Stimulated activated naive CD8-positive, alpha-beta T cell treated with anti-CD3 and anti-CD28 coated beads, Interleukin-15, Interleukin-2, amounts not matched to agents 100 U/mL and 50 U/mL, for 24 hours (primary cell): ENCODE measurements at places on chromosomes 4 and X.

GRCh38 chrX:44431194-44431593, 87.7 kb upstream of the EFHC2 start:
- DNase-seq: no peak

GRCh38 chrX:119398587-119398973, 556 bp upstream of the SLC25A43 start:
- DNase-seq: no peak

- DNase-seq: no peak
These were observed 87.0 kb upstream of the SCOC start for GRCh38 chr4:140286456-140286855.

DNA sequence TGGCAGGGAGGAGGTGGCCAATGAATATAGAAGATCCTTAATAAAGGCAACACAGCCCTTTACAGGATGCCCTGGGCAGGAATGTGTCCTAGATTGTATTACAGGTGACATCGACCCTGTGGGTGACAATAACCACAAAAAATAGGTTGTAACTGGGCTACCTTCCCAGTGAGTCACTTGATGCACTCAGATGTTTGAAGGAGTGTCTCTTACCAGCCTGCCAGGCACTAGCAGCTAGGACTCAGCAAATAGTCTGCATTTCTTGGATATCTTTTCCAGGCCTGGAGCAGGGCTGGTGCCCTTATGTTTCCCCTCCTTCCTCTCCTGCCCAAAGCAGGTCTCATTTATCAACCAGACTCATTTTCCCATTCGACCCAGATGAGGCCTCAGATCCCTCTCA, 50.9 kb upstream of the TMEM164 start:
- no peak for DNase-seq

- DNase-seq: peak; percentile 60
These were observed 46.3 kb downstream of the ATP10D start for GRCh38 chr4:47531241-47531953.

DNA sequence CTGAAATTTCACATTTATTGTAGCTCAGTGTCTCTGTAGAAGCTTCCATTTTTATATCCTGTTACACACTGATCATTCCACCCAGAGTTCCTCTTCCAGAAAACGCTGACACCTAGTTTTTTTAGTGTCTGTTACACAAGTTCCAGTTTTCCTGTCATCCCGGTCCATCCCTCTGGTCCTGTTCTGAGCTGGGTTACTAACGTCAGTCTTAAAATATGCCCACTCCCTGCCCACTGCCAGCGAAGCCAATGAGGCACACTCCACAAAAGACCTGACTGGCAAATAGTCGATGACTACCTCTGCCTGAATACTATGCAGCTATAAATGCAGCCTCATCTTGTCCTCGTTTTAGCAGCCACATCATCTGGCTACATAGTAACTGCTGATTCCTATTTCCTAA, 30.9 kb upstream of the DDX3X start:
- no peak for DNase-seq

DNA sequence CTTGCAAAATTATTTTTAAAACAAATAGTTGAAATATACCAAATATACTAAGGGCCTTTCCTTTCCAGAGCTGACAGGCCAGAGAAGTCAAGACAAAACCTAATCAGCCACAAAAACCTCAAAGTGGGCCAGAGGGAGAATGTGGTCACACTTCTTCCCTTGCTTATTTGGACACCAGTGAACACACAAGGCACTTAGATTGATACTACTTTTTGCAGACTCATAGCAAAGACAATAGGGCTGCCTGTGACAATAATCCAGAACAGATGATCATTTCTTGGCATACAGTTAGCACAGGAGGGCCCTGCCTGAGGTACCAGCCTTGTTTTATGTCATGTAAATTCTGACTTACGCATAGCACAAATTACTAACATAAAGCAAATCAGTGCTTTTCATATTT, 215.7 kb upstream of the NEIL3 start:
- DNase-seq: no peak

- DNase-seq: no peak
These were observed 9.6 kb downstream of the PPP3CA start for GRCh38 chr4:101337688-101338087.

DNA sequence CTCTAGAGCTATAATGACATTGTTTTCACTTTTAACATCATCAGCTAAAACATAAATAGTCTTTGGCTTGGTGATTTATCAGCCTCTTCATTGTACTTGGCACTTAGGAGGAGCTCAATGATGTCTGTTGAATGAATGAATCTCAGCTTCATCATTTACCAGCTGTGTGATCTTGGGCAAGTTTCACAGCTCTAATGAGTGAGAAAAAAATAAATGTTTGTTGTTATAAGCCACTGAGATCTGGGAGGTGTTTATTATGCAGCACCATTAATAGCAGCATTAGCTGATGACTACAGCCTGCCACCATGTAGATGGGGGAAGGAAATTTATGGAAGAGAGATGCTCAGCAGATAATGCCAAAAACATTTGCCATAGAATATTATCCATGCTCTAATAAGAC, 63.6 kb upstream of the C1QTNF7 start:
- DNase-seq: no peak

DNA sequence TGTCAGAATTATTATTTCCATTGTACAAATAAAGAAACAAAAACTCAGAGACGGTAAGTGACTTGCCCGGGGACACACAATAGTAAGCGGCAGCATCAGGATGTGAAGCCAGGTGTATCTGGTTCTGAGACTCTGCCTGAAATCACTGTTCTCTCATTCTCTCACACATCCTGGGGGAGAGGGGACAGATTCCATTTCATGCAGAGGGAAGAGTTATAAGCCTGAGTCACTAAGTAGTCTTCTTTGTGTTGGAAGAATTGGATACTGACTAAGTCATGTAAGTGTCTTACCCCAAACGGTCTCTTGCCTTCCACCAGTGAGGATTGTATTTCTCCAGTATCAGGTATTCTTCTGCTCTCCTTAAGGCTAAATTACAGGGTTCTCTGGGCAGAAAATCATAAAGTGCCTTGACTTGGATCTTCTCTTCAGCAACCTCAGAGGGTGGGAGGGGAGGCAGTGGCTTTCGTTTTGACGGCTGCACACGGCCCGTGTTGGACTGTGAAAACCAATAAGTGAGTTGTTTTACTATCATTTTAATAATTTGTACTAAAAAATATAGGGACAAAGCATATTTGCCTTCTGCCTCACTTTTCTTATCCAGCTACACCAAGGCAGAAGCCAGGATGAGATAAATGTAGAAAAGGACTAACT, 21.9 kb downstream of the TXK start:
- DNase-seq: no peak

- no peak for DNase-seq
These were observed 48.2 kb downstream of the HADH start for GRCh38 chr4:108037884-108038283.

DNA sequence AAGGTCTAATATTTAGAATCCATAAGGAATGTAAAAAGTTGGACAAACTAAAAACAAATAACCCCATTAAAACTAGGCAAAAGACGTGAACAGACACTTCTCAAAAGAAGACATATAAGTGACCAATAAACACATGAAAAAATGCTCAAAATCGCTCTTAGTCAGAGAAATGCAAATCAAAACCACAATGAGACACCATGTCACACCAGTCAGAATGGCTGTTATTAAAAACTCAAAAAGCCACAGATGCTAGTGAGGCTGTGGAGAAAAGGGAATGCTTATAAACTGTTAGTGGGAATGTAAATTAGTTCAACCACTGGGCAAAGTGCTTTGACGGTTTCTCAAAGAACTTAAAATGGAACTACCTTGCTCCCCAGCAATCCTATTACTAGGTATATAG, 674.3 kb upstream of the MAGEB2 start:
- no peak for DNase-seq

- no peak for DNase-seq
These were observed 30.1 kb upstream of the GPRIN3 start for GRCh38 chr4:89337681-89338080.

GRCh38 chr4:4432341-4433125, 45.6 kb downstream of the NSG1 start:
- no peak for DNase-seq

GRCh38 chr4:144384408-144384807, 243.9 kb upstream of the GYPA start:
- no peak for DNase-seq

GRCh38 chrX:46758956-46759644, at the start of gene SLC9A7:
Gene SLC9A7 (minus strand): TSS chrX:46759118. CDS start chrX:46759029, 89 bp downstream.
- peak; percentile 84 for DNase-seq

DNA sequence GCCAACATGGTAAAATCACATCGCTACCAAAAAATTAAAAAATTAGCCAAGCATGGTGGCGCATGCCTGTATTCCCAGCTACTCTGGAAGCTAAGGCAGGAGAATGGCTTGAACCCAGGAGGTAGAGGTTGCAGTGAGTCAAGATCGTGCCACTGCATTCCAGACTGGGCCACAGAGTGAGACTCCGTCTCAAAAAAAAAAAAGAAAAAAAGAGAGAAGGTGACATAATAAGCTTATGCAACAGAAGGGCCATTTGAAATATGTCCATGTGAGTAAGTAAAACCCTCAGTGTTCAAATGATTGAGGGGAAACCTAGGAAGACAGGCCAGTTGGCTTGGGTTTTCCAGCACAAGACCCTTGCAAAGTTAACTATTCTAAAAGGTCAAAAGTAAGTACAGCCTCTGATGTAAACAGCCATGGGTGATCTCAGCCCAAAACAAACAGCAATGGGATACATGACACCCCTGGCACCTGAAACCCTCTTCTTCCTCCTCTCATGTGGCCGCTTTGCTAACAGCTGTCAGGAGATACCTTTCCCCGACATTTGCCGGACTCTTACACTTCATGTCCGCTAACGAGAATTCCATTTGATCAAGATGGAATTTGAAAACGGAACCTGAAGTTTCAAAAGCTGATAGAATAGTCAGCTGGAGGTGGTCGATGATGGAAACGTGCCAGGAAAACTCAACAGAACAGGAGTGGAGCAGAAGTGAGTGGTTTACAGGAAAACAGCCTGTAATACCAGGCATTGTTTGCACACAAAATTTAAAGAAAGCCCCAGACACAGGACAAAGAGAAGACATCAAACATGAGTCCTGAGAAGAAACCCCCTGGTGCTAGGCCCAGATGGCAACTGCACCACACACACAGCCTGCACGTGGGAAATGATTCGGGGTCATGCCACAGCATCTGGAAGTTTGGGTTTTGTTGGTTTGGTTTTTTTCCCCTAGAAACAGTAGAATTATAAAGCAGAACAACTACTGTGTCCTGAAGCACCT, 93.0 kb upstream of the STS start:
- DNase-seq: no peak

DNA sequence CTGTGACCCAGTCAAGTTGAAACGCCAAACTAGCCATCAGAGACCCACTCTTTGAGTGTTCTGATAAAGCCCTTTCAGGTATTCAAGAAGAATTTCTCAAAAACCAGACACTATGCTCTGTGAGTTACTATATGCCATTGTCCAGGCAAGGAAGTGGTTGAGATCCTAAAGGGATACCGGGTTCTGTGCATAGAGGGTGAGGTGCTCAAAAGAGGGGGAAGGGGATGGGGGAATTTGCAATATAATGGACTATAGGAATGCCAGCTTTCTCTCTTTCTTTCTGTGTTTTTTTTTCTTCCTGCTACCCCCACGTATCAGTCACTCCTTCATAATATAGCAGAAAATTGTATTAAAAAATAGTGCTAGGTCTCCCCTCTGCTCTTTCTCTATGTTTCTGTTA, 1619.0 kb downstream of the STIM2 start:
- DNase-seq: no peak

- DNase-seq: no peak
These were observed 64.6 kb downstream of the CNKSR2 start for GRCh38 chrX:21438792-21439191.

- no peak for DNase-seq
These were observed 198.9 kb downstream of the MID1IP1 start for GRCh38 chrX:38999967-39000745.

DNA sequence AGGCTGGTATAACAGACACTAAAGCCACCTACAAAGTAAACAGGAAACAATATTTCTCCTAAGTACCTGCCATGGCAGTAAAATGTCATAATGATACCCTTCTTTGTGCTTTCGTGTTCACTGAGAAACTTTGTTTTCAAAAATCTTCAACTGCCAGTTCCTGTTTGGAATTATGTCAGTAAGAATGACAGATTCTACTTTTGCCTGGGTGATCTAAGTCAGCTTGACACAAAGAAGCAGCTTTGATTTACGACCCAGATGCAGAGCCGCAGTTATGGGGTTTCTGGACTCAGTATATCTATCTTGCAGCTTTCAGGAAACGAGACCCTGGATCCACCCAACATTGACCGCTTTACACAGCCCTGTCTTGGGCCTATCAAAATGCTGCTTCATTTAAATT, 71.2 kb downstream of the SNX25 start:
- DNase-seq: no peak
